ENCODE measurements at places on chromosomes 7 and 10. TPM values are rescaled to one million over a fixed set of nuclear protein-coding genes. Genes with fewer than 3 reads are reported as not detected.
A peak's percentile ranks its signal among the peaks of the same experiment; 100 is the strongest.

DNA sequence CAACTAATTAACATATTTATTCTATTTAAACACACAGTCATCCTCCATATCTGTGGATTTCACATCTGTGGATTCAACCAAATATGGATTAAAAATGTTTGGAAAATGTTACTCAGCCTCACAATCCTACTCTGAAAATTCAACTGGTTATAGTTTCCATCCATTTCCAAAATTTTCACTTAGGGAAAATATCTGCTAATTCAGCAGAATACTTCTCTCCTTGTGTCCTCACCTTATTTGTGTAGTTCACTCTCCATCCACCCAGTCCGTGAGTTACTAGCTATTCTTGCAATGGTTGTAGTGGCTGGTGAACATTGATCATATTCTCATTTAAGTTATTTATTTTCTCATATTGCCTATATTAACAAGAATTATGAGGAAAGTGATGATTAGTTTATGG is 77.6 kb upstream of the PRKCQ start:
- no peak for DNase-seq

GRCh38 chr7:69395061-69395714 is 203.1 kb upstream of the AUTS2 start:
- no peak for DNase-seq

DNA sequence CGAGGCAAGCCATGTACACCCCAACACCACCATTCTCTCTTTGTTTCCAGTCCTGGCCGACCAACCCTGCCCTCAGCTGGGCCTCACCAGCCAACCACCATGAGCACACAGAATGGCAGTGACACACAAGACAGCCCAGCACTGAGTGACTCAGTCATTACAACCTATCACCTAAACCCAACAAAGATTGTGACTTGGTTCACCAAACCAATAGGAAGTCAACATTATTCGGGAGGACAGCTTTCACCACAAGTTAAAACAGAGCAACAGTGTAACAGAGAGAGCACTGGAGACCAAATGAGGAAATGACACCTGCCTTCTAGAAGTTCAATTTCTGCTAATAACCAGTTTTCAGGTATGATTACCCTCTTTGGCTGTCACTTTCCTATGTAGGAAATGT is 72.1 kb downstream of the DNMBP start:
- peak; percentile 19 for DNase-seq

DNA sequence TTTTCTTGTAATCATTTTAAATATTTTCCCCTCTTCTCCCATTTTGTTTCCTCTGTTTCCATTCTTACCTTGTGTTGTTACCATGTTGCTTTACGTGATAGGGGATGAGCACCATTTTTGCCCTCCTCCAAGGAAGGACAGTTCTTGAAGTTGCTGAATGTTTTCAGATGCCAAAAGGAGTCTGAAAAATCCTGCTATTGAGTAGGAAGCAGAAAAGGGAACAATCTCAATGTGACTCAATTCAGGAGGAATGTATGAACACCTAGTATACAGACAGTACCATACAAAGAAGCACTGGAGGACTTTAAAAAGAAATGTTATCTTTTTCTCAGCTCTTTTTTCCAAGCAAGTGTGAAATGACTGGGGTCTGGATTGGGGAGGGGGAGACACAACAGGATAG is 5.1 kb upstream of the NAMPT start:
- no peak for DNase-seq

The ZPBP gene
- total RNA-seq = not detected

GRCh38 chr10:26172131-26172530 is 44.4 kb upstream of the GAD2 start:
- no peak for DNase-seq

The KIAA1549 gene
- total RNA-seq = 12.2 TPM

The LRRC72 gene
- total RNA-seq = not detected

The ARID5B gene
- 87.3 TPM for total RNA-seq

DNA sequence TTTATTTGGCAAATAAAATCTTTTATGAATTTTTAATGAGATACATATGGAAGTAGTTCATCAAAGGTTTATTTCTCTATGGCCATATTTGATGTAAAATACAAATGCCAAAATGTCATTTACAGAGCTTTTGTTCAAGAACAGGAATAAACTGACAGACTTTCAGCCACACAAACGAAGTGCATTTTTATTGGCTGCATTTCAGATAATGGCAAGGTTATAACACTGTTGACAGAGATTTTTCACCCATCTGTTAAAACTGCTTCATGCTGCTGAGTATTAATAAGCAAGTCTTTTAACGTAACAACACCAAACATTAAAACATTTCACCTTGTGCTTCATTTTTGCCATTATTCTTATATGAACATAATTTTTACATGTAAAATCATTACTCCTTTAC is 254.4 kb downstream of the ANKRD7 start:
- DNase-seq = no peak

- DNase-seq = no peak
Observed at GRCh38 chr7:80510021-80510420, 1.8 kb downstream of the GNAT3 start.

- no peak for DNase-seq
Observed at GRCh38 chr10:119654540-119654939, 3.4 kb downstream of the BAG3 start.

DNA sequence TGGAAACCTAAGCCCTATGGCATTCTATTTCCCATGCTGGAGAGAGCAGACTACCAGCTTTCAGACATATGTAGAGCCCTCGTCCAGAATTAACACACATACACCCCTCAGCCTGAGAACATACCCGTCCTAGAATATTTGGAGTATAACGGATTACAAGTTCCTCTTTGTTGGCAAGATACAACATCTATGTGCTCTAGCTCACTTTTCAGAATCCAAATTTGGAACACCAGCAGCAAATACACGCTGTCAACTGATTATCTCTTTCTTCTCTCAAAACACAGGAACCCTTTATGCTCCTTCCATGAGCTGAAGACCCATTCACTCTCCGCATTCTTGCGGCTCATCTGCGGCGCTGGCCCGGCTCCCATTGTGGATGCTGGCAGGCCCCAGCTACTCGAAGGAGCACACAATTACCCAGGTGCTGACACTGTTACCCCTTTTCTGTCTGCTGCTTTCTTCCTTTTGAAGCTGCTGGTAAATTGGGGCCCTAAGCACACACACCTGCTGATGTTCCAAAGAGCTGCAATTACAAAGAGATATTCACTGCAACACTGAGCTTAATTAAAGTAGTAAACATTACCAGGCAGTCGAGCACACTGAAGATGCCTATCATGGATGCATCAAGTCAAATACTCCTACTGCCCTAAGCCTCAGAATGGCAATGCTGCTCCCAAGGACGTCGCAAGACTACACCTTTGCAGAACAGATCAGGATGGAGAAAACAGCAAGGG is 70.0 kb downstream of the VOPP1 start:
- DNase-seq = no peak

DNA sequence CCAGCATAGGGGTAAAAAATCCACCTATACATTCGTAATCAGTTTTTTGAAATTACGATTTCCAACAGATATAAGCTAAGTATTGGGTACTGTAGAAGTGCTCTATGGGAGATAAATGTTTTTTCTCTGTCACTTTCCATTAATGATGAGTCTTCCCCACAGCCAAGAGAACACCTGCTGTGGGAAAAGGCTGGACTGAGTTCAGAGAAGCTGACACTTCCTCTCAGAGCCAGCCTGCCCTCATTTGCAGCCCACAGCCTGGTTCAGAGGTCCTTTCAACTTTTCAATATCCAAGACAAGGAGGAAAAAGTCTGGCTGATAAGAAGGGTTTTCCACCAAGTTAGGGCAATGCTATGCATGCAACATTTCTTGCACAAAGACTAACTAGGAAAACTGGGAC is 64.5 kb upstream of the DNAJB12 start:
- DNase-seq = no peak

DNA sequence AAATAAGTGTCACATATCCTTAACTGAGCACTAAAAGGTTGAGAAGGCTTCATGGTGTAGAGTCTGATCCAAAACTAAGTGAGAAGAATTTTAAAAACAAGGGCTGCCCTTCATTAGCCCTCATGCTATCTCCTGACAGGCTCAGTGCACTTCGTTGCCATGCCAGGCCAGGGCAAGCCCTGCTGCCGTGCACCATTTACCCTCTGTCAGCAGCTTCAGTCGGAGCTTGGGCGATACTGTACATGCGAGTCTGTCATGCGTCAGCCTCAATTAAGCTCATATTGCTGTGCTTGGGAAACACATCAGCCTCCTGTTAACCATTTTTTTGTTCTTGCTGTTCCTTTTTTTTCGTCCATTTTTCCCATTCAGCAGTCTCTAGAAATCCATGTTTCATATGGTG is 166.6 kb downstream of the VTI1A start:
- DNase-seq = no peak

- DNase-seq = no peak
Observed at GRCh38 chr7:23931633-23932032, 221.6 kb downstream of the STK31 start.

GRCh38 chr10:51857305-51857704 is 157.9 kb upstream of the CSTF2T start:
- DNase-seq = no peak

The DRGX gene
- total RNA-seq = not detected

DNA sequence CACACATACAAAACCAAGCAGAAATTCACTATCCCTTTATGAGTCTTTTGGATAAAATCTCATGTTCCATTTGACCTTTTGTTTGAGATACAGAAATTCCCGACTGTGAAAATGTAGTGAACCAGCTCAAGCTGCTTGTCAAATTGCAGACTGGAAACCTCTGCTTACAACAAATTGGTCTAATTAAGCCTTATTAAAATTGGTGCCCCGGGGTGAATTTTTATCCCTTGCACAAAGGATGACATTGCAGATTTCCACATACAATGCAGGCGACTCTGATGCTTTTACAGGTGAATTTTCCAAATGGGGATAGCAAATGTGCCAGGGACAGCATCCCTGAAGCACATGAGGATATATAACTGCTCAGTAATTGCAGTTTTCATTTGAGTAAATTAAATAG is 257.3 kb downstream of the BMPER start:
- no peak for DNase-seq

The OR13A1 gene
- not detected for total RNA-seq

Measured in osteocyte (in vitro differentiated cells).